Testis (tissue), 5 donors: ENCODE measurements at places on chromosomes 7 and 10. TPM values are rescaled to one million over a fixed set of nuclear protein-coding genes. Genes with fewer than 3 reads are reported as not detected.

GRCh38 chr10:82092111-82092510 is 217.1 kb downstream of the NRG3 start:
- DNase-seq, result no peak

DNA sequence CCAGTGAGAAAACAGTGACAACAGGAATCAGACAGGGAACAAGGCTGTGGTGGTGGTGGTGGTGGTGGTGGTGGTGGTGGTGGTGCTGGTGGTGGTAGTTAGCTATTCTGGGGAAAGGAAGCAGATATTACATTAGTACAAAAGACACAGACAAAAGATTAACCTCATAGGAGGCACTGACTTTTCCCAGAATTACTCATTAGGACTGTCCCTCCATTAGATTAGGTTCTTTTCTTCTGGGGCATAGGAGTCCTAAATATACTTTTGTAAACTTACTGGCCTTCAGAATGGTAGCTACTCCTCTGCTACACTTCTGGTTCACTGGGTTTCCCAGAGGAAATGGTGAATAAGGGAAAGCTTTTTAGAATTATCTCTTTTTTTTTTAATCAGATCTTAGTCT is 156.6 kb upstream of the SEMA3D start:
- DNase-seq, result no peak

DNA sequence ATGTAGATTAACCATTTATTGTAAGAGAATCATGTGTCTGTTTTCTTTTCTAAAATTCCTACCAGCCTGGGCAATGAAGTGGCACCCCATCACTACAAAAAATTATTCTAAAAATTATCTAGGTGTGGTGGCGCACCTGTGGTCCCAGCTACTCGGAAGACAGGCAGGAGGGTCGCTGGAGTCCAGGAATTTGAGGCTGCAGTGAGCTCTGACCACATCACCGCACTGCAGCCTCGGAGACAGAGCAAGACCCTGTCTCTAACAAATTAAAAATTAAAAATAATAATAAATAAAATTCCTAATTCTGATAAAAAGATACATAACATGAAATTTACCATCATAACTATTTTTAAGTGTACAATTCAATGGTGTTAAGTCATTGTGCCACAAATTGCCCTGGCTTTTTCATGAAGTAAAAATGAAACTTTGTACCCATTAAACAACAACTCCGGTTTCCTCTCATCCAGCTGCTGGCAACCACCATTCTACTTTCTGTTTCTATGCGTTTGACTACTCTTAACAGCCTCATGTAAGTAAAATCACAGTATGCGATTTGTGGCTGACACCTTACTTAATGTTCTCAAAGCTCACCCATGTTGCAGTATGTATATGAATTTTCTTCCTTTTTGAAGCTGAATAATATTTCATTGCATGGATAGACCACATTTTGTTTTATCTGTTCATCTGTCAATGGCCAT is 20.6 kb upstream of the USP6NL start:
- no peak for DNase-seq

The CRHR2 gene
- 1.2 TPM for total RNA-seq

DNA sequence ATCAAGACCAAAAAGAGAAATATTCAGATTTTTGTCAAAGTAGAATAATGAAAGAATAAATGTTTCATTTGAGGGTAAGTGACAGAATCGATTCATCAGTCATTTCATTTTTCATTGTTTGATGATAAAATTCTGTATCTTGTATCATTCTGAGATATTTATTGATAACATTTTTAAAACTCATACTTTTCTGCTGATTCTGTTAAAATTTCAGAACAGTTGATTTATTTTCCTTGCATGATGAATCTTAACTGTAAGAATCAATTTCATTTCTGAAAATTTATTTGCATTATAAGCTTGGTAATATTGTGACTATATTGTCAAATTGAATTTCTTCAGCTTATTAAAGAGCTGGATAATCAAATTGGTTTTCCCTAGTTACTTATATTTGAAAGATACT is 13.9 kb downstream of the PHYHIPL start:
- DNase-seq, result no peak

The VSTM4 gene
- 26.0 TPM for total RNA-seq

The CADPS2 gene
- total RNA-seq, result 9.9 TPM

- no peak for DNase-seq
Observed at GRCh38 chr10:19532411-19532810, 283.8 kb upstream of the PLXDC2 start.

DNA sequence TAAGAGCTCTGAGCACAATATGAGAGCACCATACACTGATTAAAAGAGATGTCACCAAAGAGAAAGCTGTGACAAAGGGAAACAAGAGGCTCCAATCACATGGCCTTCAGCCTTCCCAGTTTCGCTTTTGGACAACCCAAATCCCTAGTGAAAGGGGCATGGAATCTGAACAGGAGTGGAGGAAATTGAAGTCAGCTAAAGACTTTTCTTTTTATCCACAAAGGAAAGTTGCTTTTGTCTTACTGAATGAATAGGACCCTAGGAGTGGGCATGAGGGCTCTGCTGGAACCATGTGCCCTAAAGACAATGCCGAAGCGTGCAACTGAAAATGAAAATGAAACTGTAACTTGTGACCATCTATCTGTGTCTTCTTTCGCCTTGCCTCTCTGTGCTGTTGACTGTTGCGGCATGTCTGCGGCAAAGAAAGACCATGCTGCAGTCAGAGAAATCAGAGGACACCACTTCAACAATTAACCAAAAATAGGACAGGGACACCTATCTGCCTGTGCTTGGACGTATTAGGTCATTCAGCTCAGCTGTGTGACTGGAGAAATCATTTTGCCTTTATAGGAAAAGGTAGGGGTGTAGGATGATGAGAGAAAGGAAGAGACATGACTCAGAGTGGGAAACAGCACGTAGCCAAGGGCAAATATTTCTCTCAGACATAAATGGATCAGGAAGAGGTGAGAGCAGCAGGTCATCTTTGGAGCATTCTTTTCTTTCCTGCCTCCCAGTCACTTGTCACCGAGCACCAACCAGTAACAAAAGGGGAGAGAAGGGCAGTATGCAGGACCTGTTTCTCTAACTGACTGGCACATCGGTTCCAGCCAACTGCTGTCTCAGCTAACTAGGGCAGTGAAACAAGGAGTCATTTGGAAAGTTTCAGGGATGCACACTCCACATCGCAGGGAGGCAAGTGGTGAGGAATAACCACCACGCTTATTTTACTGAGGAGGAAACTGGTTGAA is 12.3 kb downstream of the CAV2 start:
- no peak for DNase-seq

The AKR1E2 gene
- 53.0 TPM for total RNA-seq

The SPDYE1 gene
- total RNA-seq, result 2.7 TPM

- no peak for DNase-seq
Observed at GRCh38 chr10:75962395-75963061, 531.1 kb downstream of the LRMDA start.

DNA sequence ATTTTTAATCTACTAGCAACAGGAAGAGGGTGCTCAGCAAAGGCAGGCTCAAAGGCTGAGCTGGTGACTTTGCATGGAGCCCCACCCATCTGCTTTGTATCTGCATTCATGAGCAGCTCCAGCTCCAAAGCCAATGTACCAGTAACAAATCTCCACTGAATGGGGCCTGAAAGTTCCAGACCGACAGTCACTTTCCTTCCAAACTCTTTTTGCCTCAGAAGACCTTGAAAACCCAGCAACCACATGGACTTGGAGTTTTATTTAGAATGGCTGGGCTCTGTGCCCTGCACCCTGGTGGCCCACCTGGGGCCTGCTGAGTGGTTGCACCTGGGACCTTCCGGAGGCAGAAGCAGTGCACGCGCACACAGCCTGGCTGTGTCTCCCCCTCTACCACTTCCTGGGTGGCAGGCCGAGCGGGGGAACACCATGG is 195.0 kb upstream of the PLXNA4 start:
- peak; percentile 21 for DNase-seq

The SMO gene
- 22.8 TPM for total RNA-seq

The AGMO gene
- total RNA-seq, result 52.8 TPM

DNA sequence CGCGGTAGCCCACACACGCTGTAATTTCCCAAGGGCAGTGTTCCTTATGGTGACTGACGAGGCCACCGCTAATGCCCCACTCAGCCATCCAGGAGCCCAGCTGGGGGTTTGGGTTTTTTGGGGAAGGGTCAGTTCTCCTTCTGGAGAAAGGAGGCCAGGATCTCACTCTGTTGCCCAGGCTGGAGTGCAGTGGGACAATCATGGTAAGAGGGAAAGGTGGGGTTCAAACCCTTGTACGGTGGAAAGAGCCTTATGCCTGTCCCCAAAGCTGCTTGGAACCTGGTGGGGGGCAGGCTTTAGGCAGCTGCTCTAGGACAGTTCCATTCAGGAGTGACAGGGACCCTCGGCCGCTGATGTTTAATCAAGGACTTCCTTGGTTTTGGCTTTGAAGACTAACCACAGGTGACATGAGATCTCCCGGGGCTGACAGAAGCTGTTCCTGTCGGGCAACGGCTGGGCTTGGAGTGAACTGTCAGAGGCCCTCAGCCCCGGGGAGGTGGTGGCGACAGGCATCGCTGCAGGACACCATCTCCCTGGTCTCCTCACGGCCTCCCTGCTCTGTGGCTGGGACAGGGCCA is 84.5 kb downstream of the CARD11 start:
- DNase-seq, result no peak

GRCh38 chr10:29540016-29540415 is 94.8 kb downstream of the SVIL start:
- no peak for DNase-seq

DNA sequence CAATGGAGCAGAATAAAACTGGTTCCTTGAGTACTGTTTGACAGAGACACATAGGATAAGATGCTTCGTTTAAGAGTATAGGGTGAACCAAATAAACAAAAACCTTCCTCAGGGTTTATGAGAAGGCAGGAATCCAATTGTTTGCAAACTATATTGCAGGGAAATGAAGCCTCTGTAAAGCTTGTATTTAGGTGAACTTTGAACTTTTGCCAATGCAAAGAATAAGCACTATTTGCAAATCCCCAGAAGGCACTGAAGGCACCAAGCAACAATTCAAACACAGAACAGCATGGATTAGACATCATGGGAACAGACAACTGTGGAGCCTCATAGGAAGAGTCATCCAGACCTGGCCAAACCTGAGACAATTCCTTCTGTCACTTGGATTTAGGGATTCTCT is 47.1 kb upstream of the WASL start:
- DNase-seq, result no peak

The MYL10 gene
- total RNA-seq, result not detected

DNA sequence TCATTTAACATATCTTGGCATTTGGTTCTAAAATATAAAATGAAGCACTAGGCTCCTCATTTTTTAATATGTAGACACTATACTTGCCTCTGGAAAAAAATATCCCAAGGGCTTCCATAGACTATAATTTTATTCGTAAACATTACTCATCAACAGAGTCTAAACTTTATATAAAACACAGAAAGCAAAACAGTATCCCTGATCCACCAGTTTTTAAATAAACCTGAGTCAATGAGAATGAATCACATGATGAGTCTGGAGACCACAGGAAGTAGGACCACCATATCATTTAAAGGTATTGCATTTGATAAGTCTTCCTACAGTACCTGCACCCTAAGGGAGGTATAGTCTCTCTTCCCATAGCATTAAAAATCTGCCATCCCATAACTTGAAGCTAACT is 228.0 kb downstream of the DGKI start:
- DNase-seq, result no peak

DNA sequence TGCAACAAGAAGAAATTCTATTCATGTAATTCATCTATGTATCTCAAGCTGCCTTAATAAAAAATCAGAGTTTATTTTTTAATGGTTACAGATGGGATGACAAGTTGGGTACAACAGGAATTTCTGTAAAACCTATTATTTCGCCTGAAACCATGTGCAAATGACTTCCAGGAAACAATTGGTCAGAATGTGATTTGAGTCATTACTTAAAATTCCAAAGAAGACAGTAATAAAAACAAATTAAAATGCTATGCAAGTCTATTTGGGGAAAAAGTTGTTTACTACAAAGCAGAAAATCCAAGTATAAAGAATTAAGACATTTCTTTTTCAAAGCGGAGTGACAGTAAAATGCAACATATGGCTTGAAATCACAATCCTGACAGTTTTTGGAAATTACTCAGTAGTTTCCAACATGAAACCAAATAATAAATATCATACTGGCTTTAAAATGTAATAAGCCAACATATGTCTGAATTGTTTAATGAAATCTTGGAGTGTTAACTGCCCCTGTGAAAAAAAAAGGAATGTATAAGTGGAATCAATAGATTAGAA is 41.5 kb upstream of the SEMA3C start:
- DNase-seq, result no peak

The PROSER2 gene
- total RNA-seq, result 21.4 TPM

The TMEM229A gene
- total RNA-seq, result 58.8 TPM
